ENCODE measurements at places on chromosomes 11 and 22.

- no peak for DNase-seq
Measured at GRCh38 chr11:71125150-71125549, 127.2 kb downstream of the SHANK2 start.

- DNase-seq: no peak
Measured at GRCh38 chr11:125079878-125080530, 16.9 kb downstream of the SLC37A2 start.

DNA sequence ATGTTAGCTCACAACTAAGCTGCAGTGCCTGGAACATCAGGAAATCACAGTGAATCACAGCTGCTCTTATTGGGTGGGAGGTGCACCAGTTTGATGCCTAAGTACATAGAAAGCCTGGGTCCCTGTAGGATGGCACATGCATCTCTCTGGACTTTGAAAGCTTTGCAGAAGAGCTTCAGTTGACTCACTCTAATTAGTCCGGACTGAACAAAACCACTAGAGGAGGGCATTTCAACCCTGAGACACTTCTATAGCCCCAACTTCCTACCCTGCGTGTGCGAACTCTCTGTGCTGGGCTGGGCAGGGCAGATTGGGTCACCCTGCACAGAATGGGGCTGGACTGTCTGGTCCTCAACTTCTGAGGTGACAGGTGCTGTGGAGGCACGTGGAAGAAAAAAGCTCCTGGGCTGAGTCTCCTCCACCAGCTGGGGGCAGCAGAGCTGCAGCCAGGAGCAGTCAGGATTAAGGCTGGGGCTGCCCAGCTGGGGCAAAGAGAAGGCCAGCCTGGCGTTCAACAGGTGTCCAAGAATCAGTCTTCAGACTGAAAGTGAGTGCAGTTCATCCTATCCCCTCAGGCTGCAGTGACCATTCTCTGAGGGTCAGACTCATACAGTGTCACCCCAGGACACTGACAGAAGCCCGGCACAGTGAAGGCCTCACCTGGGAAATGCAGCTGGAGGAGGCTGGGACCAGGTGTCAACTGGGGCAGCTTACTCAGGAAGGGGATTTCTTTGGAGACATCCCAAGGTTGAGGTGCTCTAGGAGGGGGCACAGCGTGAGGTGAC lies 22.1 kb downstream of the GGTLC2 start:
- DNase-seq: peak; percentile 18

- no peak for DNase-seq
Measured at GRCh38 chr11:47222696-47223095, 7.9 kb downstream of the DDB2 start.

DNA sequence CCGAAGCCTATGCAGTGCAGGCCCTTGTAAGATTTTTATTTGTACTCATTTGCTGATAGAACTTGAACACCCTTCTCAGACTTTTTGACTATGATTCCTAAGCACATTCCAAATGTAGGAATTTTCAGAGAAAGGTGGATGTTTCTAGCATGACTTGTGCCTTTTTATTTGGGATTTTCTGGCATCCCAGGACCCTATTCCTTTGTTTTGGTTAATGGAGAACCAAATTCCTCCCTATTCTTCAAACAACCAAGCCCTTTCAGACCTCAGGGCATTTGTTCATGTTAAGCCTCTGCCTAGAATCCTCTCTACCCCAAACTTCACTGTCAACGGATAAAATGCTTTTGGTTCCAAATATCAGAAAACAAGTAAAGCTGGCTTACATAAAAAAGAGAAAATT lies 371.1 kb downstream of the DDX10 start:
- DNase-seq: no peak

DNA sequence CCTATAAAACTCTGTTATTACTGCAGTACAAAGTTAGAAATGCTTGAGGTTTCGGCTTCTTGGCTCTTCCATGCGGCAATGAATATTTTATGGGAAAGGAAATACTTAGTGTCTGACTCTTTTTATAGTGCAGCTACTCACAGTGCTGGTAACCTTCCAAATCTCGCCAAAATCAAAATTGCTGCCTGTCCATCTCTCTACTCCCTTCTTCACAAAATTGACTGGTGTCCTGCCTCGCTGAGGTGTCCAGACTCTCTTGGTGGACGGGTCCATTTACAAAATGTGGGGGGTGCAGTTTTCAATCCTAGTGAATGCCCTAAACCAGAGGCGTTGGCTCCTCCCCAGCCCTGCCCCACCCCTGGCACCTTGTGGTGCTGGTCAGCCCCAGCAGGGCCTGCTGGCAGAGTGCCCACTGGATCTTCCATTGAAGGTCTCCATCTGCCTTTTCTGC lies 73.5 kb downstream of the ZBTB16 start:
- no peak for DNase-seq

DNA sequence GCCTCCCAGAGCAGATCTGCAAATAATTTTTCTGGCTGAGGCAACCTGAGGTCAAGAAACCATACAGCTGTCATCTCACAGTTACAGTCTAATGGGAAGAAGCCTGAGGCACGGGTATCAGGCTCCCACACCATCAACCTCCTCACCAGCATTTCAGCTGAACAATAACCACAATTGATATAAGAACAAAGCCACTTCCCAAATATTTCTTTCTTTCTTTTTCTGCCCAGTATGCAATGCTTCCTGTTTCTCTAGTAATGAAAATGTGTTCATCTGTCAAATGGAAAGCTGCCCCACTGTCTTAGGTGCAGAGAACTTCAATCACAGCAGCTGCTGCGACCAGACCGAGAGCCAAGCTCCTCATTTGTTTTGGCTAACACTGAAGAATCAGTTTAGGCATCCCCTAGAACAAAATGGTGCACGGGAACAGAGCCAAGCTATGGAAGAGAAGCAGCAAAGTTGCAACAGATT lies 108.4 kb downstream of the BLID start:
- DNase-seq: no peak

- no peak for DNase-seq
Measured at GRCh38 chr11:10488934-10489691, 34.0 kb downstream of the AMPD3 start.

- DNase-seq: no peak
Measured at GRCh38 chr22:23351321-23351720, 171.0 kb downstream of the BCR start.

DNA sequence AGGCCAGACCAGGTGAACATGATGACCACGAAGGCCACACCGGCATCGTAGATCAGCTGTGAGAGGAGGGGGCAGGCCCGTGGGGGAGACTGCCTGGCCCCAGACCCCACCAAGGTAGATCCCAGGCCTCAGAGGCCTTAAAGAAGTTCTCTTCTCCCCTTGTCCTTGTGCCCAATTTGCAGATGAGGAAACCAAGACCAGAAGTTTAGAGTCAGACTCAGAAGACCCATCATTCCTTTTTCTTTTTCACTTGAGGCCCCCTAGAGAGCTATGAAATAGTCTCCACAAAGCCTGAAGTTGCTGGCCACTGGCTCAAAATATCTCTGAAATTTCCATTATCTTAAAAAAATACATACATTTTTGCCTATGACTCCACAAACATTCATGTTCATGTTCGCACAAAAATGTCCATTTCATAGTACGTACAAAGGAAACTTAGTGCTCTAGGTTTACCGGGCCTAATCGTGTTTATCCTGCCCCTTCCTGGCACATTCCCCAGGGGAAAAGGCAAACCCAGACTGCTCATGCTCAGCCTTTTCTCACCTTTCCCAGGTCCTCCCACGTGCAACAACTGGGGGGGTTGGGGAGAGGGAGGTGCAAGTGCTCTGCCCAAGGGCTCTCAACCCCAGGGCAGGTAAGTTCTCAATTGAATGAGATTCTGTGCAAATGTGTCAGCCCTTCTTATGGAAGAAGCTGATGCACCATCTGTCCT lies 19.2 kb downstream of the SLC43A1 start:
- no peak for DNase-seq

GRCh38 chr11:16973338-16973964 lies 40.8 kb downstream of the PLEKHA7 start:
- no peak for DNase-seq

DNA sequence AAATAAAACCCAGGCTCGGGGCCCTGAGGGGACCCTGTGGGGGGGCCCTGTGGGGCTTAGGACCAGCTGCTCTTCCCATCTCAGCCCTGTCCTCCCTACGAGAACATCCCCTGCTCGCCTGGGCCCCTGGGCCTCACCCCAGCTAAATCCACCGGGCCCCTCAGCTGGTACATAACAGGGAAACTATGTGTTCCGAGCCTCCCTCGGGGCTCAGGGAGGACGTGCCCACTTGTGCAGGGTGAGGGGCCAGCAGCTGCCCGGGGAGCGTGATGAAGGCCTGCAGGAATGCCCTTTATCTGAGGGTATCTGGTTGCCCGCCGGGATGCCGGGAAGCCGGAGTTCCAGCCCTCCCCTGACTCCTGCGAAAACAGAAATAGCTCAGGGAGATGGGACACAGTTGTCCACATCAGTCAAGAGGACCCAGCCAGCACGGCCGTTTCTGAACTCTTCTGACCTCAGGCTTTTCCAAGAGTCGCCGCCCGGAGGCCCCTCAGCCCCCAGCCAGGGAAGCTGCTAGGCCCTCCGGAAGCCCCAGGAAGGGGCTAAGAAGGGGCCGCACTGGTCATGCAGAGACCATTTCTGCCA lies 20.6 kb downstream of the MRPL23 start:
- no peak for DNase-seq

DNA sequence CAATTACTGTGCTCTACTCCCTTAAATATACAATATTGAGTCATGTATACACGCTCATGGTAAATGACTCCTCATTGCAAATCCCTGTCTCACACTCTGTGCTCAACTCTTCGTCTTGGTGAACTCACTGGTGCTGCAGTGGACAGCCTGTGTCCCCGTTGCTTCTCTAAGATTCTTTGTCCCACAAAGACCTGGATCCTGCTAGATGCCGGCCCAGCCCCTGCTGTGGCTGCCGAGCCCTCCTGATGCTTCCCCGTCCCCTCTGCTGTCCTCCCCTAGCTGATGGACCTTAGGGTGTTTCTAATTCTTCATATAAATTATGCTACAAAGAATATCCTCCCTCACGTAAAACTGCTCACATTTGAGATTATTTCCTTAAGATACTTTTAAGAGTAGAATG lies 5.5 kb downstream of the APOL2 start:
- no peak for DNase-seq

GRCh38 chr11:74550991-74551753 lies 41.2 kb upstream of the POLD3 start:
- DNase-seq: no peak

- DNase-seq: peak; percentile 6
Measured at GRCh38 chr11:18368221-18368620, 26.1 kb upstream of the LDHA start.

- DNase-seq: no peak
Measured at GRCh38 chr11:95296165-95296564, 65.2 kb upstream of the SESN3 start.

DNA sequence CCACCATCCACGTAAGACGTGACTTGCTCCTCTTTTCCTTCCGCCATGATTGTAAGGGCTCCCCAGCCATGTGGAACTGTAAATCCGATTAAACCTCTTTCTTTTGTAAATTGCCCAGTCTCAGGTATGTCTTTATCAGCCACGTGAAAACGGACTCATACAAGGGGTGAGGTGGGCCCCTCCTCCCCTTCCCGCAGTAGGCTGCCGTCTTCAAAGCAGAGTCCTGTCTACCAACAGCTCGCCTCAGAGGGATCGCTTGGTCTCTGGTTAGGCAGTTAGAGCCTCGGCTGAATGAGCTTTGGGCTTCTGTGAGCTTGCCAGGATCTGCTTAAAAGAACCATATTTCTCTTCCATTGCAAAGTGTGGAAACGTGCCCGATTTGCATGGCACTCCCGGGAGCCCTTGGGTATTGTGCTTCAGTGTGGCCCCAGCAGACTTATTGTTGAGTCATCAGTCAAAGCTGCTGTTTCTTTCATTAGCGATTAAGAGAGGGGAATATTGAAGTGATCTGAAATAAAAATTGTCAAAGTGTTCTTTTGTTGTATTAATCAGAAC lies 338.3 kb downstream of the TBC1D22A start:
- no peak for DNase-seq

DNA sequence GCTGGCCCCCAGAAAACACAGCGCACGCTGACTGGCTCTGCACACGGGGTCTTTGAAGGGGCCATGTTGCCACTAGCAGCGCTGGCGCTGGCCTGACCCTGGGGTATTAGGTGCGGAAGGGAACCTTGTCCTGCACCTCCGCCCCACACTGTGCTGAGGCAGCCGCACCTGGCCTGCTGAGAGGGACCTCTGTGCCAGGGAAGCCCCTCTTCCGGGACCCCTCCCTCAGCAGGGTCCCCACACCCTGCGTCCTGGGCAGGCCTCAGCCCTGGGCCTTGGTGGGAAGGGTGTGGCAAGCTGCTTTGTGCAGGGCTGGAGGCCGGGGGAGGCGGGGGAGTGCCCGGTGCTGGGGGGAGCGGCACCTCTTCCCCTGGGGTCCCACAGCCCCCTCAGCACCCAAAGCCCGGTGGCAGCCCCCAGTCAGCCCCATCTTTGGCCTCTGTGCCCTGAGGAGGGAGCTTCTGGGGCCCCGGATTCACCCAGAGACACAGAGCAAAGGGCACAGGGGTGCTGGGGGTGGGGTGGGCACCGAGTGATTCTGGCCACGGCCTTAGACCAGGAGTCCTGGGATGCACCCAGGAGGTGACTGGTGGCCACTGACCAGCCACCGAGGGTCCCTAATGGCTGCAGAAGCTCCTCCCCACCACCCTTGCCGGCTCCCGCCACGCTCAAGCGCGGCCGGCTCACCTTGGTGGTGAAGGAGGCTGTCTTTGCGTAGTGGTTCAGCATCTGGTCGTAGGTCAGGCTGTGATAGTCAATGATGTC lies 11.4 kb downstream of the TTLL8 start:
- DNase-seq: no peak

- no peak for DNase-seq
Measured at GRCh38 chr22:41368543-41369423, 13.0 kb upstream of the TEF start.

GRCh38 chr22:17664414-17665055 lies 26.0 kb downstream of the BCL2L13 start:
- DNase-seq: no peak

DNA sequence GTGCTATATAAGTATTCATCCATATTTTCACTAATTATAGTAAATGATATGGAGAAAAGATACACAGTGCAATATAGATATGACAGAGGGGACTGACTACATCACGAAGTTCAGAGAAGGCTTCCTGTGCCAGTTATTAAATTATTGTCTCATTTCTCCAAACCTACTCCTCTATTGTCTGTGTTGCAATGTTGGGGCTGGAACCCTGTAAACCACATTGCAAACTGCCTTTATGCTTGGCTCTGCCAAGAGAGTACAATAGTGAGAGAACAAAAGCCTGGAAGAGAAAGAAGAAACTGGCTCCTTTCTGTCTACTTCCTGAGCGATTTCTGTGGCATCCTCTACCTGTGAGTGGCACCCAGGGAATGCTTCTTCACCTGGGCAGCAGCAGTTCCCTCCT lies 46.4 kb downstream of the ME3 start:
- no peak for DNase-seq

GRCh38 chr11:127454856-127455255 lies 454.3 kb upstream of the KIRREL3 start:
- DNase-seq: no peak

Data from kidney capillary endothelial cell (primary cell).